ENCODE measurements at places on chromosomes 6 and 20.

DNA sequence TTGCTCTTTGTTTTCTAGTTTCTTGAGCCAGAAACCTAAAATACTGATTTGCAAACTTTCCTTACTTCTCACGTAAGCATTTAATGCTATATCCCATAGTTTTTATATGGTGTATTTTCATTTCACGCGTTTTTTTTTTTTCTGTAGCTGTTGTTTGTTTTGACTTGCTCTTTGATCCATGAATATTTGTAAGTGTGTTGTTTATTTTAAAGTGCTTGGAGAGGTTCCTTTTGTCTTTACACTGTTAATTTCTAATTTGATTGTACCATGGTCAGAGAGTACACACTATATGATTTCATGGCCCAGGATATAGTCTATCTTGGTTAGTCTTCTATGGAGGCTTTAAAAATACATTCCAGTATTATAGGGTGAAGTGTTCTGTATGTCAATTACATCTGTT lies 84.8 kb upstream of the RNF217 start:
- no peak for DNase-seq
- H3K27me3 ChIP-seq, result no peaks in the 10 kb centered on the region
- H3K36me3 ChIP-seq, result no peaks in the 10 kb centered on the region
- no peak overlapping the region for H3K27ac ChIP-seq

GRCh38 chr6:148470156-148470555 lies 127.5 kb downstream of the SASH1 start:
- H3K4me1 ChIP-seq, result peaks cover 24% of the 10 kb centered on the region
- H3K36me3 ChIP-seq, result peaks cover 32% of the 10 kb centered on the region
- no peaks in the 10 kb centered on the region for H3K27me3 ChIP-seq
- H3K27ac ChIP-seq, result no peak overlapping the region

DNA sequence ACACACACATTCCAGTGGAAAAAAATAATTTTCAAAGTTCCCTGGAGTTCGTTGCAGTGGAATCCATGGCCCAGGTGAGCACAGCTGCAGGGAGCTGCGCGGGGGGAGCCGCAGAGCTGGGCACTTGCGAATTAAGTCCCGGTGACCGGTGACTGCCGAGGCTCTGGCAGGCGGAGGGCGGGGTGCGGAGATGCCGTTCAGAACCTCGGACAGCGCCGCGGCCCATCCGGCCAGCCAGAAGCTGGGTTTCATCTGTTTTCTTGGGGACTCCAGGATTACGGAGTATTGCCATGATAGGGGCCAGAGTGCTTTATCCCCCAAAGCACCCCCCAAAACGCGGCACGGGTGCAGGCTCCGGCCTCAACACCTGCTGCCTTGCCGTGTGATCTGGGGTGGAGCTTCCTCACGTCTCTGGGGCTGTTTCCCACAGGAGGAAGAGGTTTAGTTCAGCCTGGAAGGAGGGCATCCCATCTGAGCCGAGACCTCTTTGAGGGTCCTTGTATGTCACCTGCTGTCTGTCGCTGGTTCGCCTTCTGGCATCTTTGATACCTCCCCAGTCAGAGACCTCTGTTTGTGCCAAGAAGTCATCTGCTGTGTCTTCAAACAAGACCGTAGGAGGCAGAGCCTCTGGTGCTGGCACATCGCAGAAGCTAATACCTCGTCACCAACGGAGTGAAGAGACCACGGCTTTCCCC lies 99.4 kb downstream of the YTHDF1 start:
- no peak overlapping the region for H3K27ac ChIP-seq
- no peaks in the 10 kb centered on the region for H3K4me1 ChIP-seq
- H3K36me3 ChIP-seq, result no peaks in the 10 kb centered on the region
- DNase-seq, result no peak

DNA sequence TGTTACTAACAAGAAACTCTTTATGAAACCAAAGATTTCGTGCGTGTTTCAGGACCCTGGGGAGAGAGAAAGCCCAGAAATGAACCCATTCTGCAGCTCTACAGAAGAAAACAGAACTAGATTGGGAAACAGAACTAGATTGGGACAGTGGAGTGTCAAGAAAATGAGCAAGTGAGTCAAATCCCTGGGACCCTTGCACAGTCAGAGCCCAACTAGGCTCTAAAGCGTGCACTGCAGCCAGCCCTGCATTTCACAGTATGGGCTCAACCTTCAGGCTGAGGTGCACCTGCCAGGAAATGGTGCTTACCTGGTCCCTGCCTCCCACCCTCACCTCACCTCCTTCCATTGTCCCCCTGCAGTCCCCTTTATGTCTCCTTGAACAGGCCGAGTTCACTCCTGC lies 39.7 kb downstream of the BFSP1 start:
- H3K36me3 ChIP-seq, result no peaks in the 10 kb centered on the region
- no peaks in the 10 kb centered on the region for H3K4me1 ChIP-seq
- H3K27me3 ChIP-seq, result peaks cover 10% of the 10 kb centered on the region

DNA sequence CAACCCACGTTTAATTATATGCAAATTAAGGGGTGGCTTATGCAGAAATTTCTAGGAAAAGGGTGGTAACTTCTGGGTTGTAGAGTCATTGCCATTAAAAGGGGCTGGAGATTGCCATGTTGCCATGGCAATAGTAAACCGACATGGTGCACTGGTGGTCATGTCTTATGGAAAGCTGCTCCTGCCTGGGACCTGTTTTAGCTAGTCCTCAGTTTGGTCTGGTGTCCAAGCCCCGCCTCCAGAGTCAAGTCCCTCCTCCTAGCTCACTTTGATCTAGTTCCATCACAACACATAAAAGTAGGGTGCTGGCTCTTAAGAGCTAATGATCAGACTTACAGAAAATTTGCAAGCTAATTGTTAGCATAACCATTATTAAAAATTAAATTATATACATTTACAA lies 5.3 kb downstream of the SLC22A2 start:
- H3K27me3 ChIP-seq, result peaks cover 45% of the 10 kb centered on the region
- H3K4me3 ChIP-seq, result no peak overlapping the region
- no peak for DNase-seq
- H3K27ac ChIP-seq, result no peak overlapping the region
- peaks cover 15% of the 10 kb centered on the region for H3K4me1 ChIP-seq

DNA sequence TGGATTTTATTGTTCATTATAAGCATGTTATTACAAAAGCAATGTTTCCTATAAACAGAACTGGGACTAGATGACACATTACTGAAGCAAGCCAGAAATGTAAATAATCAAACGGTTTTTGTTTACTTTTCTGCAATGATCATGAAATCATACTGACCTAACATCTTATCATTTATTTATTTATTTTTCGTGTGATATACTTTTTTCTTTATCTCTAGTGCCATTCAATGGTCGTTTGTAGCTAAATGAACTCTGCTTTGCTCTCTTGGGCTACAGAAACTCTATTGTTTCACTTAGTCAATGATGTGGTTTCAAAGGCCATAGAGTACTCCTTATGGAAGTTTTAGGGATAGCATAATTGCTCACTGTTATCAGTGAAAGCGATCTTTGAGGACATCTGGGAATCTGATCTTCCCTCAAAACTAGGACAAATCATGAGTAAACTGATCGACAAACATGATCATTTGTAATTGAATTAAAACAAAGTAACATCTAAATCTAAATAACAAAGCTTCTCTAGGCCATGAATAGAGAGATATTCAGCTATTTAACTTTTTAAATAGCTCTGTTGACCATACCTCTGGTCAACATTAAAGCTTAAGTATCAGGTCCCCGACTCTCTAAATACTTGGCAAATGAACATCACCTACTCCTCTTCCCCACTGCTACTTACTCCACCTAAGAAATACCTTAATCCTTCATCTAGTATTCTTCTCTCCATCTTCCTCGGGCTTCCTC lies 933.4 kb downstream of the TFAP2A start:
- no peaks in the 10 kb centered on the region for H3K36me3 ChIP-seq
- H3K4me1 ChIP-seq, result peaks cover 7% of the 10 kb centered on the region
- H3K27ac ChIP-seq, result no peak overlapping the region
- no peak for DNase-seq
- H3K27me3 ChIP-seq, result peaks cover 3% of the 10 kb centered on the region
